Melanocyte of skin (primary cell): ENCODE measurements at places on chromosomes 5 and 9. TPM values are rescaled to one million over a fixed set of nuclear protein-coding genes. Genes with fewer than 3 reads are reported as not detected.

Gene CD72
- total RNA-seq: 1.0 and 1.5 TPM in 2 replicates

Gene AGTPBP1
- 16.7 and 22.2 TPM in 2 replicates for total RNA-seq

Gene SHISAL2B
- total RNA-seq: not detected in 2 replicates

Gene SURF1
- 19.6 and 28.1 TPM in 2 replicates for total RNA-seq

Gene SLC34A3
- total RNA-seq: not detected in 2 replicates

Gene SLC26A2
- total RNA-seq: 33.7 and 82.5 TPM in 2 replicates

Gene ZFAND5
- 131 and 177 TPM in 2 replicates for total RNA-seq

Gene INSYN2B
- 0.34 and 0.73 TPM in 2 replicates for total RNA-seq

Gene DIPK1B
- 8.6 and 21.4 TPM in 2 replicates for total RNA-seq

Gene ADAMTS16
- under 0.01 and 0.15 TPM in 2 replicates for total RNA-seq

Gene ZCCHC7
- total RNA-seq: 10.0 and 15.0 TPM in 2 replicates

Gene PLPP6
- total RNA-seq: 7.6 and 9.3 TPM in 2 replicates

Gene SPINK6
- total RNA-seq: not detected in 2 replicates

Gene COX7C
- total RNA-seq: 98.8 and 138 TPM in 2 replicates

Gene NDFIP1
- total RNA-seq: 82.7 and 101 TPM in 2 replicates

Gene ADGRD2
- not detected in 2 replicates for total RNA-seq

Gene AK8
- total RNA-seq: 0.36 and 1.4 TPM in 2 replicates

Gene PCDHA9
- total RNA-seq: under 0.01 TPM in 1 of 2 replicates, not detected in the other

Gene AK1
- total RNA-seq: 42.0 and 59.6 TPM in 2 replicates

Gene SLC6A19
- not detected in 2 replicates for total RNA-seq

Gene WDR31
- total RNA-seq: 1.7 and 2.2 TPM in 2 replicates

Gene FST
- 0.34 and 0.73 TPM in 2 replicates for total RNA-seq

Gene FREM1
- total RNA-seq: under 0.01 TPM in 1 of 2 replicates, not detected in the other

Gene CRAT
- 28.0 and 28.6 TPM in 2 replicates for total RNA-seq

Gene SYK
- 1.4 and 4.4 TPM in 2 replicates for total RNA-seq

Gene MAPKAP1
- 58.5 and 76.3 TPM in 2 replicates for total RNA-seq

Gene RAD50
- total RNA-seq: 8.7 and 28.4 TPM in 2 replicates

Gene ESM1
- total RNA-seq: not detected in 2 replicates

Gene MEIKIN
- total RNA-seq: not detected in 2 replicates

Gene NXNL2
- total RNA-seq: 0.62 TPM in 1 of 2 replicates, not detected in the other

Gene TAS2R1
- not detected in 2 replicates for total RNA-seq

Gene ARSI
- total RNA-seq: 18.5 and 31.6 TPM in 2 replicates

Gene ABLIM3
- total RNA-seq: 5.2 and 9.1 TPM in 2 replicates

Gene IL5
- not detected in 2 replicates for total RNA-seq

Gene PDCD1LG2
- total RNA-seq: 4.3 and 6.3 TPM in 2 replicates

Gene OCLN
- 0.62 and 1.00 TPM in 2 replicates for total RNA-seq

Gene MSX2
- total RNA-seq: 1.3 and 1.4 TPM in 2 replicates

Gene MINAR2
- total RNA-seq: not detected in 2 replicates

Gene GPR151
- total RNA-seq: not detected in 2 replicates

Gene PCDHGA3
- 0.46 and 0.67 TPM in 2 replicates for total RNA-seq

Gene SLC6A18
- not detected in 2 replicates for total RNA-seq

Gene TAF11L10
- total RNA-seq: not detected in 2 replicates

Gene N4BP3
- 0.67 and 0.77 TPM in 2 replicates for total RNA-seq

Gene UGT3A1
- total RNA-seq: not detected in 2 replicates

Gene YTHDC2
- 26.3 and 26.5 TPM in 2 replicates for total RNA-seq

Gene PCA3
- under 0.01 and 0.34 TPM in 2 replicates for total RNA-seq

Gene IL4
- not detected in 2 replicates for total RNA-seq

Gene LCN10
- total RNA-seq: not detected in 2 replicates

Gene PTRH1
- total RNA-seq: 19.6 and 29.8 TPM in 2 replicates

Gene RASEF
- 20.0 and 23.1 TPM in 2 replicates for total RNA-seq

Gene WNT8A
- total RNA-seq: not detected in 2 replicates

Gene SAXO1
- total RNA-seq: under 0.01 TPM in 2 replicates

Gene NR5A1
- total RNA-seq: not detected in 2 replicates

Gene FABP6
- not detected in 2 replicates for total RNA-seq

Gene CCDC192
- not detected in 2 replicates for total RNA-seq

Gene BOD1
- 34.0 and 42.6 TPM in 2 replicates for total RNA-seq
